ENCODE measurements at places on chromosomes 4 and X. TPM values are rescaled to one million over a fixed set of nuclear protein-coding genes. Genes with fewer than 3 reads are reported as not detected.
A peak's percentile ranks its signal among the peaks of the same experiment; 100 is the strongest.

DNA sequence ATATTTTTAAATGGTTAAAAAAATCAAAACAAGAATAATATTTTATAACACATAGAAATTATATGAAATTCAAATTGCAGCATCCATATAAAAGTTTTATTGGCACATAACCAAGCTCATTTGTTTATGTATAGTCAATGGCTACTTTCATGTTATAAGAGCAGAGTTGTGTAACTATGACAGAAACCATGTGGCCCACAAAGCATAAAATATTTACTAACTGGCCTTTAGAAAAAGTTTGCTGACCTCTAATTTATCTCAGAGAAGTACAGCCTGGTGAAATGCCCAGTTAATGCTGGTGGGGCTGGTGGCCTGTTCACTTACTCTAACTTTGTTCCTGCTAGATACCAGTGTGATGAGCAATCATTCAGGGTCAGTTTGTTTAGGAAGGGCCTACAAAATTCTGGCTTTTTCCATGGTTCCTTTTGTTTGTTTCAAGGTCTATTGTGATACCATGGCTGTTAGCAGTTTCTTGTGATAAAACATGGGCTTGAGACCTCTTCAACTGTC, 104.6 kb downstream of the PPP1R2C start:
- no peak for DNase-seq

DNA sequence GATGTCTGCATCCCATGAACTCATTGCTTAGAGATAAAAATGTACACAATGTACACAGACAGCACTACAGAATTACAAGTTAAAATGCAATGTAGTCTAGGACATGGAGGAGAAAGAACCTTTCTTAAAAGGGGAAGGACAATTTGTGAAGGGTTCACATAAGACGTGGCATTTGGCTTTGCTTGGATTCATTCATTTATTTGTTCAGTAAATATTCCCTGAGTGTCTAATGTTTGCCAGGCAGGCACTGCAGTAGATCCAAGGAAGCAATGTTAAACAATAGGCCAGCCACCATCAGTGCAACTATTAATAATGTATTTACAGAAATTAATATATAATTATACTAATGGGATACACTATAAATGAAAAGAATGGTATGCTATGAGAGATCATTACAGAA, 94.4 kb downstream of the GRIA2 start:
- no peak for DNase-seq

GRCh38 chrX:51035746-51036145, 125.2 kb downstream of the BMP15 start:
- DNase-seq: no peak

MAGEA1 gene
- not detected for total RNA-seq

DNA sequence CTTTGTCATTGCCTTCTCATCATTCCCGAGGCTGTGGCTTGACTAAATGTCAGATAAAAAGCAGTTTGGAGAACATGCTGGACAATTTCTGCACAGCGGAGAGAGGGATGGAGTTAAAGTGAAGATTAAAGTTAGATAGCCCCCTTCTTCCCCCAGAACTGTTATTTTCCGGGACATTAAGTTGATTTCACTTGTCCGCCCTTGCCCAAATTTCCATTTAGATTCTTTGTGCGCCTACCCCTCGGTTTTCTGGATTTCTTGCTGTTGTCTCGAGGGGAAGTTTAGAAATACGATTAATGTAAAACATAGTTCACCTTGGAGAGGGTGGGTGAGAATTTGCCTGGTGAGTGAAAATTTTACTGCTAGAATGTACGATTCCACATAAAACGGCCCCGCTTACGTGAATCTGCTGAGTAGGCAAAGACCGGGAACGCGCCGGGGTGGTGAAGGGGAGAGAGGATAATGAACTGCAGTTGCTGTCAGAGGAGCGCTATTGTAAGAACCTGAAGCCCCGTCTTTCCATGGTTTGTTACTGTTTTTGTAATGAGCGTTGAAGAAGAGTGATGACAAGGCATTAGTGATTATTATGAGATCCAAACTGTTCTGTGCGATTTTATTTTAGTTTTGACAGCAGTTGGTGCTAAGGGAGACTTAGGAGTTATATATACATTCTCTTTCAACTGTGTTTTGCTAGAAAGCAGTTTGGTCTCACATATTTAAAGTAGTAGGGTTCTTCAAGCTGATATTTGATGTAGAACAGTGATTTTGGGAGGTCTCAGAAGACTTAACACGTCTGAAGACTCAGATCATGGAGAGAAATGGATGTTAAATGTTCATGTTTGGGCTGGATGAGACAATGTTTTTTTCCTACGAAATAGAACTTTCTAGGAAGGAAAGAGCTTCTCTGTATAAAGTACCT, 73.0 kb downstream of the AFF1 start:
- peak; percentile 38 for DNase-seq

GRCh38 chr4:52051213-52051614, at the start of gene SPATA18:
TSS of gene SPATA18 (plus strand) at chr4:52051304. CDS start at chr4:52051705, 401 bp downstream.
- peak; percentile 10 for DNase-seq

- peak; percentile 16 for DNase-seq
These were observed 23.7 kb downstream of the NEUROG2 start for GRCh38 chr4:112492321-112492720.

DNA sequence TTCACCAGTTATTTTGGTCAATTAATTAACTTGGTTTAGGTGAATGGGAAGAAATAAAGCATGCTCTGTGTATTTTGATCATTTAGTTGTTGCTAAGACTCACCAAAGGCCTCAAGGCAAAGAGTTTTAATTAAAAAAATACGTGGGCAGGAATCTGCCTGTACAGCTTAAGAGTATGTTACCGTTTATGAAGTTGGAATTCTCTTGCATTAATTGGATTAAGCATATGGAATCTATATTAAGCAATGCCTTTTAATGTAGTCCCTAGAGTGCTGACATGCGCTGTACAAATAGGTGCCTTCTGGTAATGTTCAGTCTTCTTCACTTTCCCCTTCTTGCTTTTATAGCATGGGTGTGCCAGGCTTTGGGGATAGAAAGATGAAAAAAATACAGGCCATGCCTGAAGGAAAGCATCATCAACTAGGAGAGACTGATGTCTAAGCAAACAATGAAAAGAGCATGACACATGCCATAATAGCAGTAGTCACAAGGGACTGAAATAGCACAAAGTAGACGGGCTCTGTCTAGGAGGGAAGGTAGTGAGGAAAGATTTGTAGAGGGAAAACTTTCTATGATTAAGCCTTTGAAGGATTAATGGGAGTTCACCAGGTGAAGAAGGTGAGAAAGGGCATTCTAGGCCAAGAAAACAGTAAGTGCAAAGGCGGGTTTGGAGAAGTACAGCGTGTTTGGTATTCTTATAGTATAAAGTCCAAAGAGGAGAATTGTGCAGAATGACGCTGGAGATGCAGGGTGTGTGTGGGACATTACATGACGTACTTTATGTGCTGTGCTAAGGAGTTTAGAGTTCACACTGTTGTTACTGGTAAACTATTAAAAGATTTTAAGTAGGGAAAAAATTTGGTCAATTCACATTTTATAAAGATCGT, 226.1 kb upstream of the ANXA3 start:
- DNase-seq: no peak

DNA sequence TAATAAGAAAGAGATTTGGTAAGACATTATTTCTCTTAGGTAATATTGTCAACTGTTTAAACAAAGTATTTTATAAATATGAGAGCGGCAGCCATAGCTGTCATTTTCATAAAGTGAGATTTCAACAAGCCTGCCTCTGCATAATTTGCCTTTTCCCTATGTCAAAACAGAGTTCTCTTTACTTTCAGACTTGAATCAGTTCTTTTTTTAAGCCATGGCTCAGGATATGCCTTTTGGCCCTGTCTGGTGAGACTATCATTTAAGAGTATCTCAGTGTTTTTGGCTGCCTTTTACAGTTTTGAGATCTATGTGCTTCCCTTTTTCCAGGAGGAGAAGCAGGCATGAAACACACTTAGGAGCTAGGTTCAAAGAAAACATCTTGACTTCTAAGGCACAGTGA, 7.5 kb upstream of the GUCY1A1 start:
- no peak for DNase-seq

- DNase-seq: peak; percentile 80
These were observed 73.0 kb downstream of the LUZP4 start for GRCh38 chrX:115362334-115363095.

HSFX3 gene
- not detected for total RNA-seq

CXorf49 gene
- not detected for total RNA-seq

WDR44 gene
- 19.0 TPM for total RNA-seq

FGG gene
- total RNA-seq: not detected

DNA sequence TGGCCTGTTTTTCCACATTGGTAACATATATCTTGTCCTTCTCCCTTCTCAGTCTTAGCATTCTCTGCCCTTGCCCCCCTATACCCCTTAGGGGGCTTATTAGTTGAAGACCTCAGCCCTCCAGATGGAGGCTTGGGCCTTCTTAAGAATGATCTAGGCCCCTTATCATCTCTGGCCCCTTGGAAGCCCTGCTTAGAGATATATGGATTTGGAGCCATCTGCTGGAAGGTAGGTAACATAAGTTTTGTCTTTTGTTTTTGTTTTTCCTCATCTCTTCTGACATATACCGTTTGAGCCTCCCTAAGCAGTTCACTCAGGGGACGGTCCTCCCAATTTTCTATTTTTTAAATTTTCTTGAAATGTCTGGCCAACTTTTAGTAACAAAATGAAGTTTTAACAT, 48.3 kb upstream of the NAP1L2 start:
- DNase-seq: no peak

DNA sequence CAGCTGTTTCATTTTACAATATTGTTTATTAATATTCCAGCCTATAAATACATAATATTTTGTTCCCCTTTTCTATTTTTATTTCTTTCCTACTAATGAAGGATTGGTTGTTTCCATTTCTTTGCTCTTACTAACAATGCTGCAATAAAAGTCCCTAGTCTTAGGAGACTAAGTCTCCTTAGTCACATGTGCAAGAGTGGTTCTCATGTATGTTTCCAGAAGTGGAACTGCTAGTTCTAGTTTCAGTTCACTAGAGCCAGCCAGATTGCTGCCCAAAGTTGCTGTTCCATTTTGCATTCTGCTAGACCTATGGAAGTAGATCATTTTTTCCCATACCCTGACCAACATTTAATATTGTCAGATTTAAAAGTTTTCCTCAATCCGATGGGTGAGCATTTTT, 44.3 kb downstream of the CNGA1 start:
- DNase-seq: no peak

GRCh38 chrX:6545712-6546111, 10.8 kb upstream of the VCX3A start:
- DNase-seq: no peak

- no peak for DNase-seq
These were observed 60.1 kb downstream of the TSC22D3 start for GRCh38 chrX:107715331-107716117.

TMEM271 gene
- 6.2 TPM for total RNA-seq

DNA sequence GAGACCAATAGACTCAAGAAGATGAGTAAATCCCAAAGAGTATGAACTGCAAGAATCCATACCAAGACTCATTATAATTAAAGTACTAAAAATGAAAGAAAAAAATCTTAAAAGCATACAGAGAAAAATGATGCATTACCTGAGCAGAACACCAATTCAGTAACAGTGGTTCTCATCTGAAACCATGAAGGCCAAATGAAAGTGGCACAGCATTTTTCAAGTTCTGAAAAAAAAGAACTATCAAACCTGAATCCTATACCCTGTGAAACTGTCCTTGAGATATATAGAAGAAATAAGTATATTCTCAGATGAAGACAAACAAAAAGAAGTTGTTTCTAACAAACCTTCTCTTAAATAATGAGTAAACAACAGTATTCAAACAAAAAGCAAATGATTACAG, 39.6 kb upstream of the TMPRSS11A start:
- DNase-seq: no peak

DNA sequence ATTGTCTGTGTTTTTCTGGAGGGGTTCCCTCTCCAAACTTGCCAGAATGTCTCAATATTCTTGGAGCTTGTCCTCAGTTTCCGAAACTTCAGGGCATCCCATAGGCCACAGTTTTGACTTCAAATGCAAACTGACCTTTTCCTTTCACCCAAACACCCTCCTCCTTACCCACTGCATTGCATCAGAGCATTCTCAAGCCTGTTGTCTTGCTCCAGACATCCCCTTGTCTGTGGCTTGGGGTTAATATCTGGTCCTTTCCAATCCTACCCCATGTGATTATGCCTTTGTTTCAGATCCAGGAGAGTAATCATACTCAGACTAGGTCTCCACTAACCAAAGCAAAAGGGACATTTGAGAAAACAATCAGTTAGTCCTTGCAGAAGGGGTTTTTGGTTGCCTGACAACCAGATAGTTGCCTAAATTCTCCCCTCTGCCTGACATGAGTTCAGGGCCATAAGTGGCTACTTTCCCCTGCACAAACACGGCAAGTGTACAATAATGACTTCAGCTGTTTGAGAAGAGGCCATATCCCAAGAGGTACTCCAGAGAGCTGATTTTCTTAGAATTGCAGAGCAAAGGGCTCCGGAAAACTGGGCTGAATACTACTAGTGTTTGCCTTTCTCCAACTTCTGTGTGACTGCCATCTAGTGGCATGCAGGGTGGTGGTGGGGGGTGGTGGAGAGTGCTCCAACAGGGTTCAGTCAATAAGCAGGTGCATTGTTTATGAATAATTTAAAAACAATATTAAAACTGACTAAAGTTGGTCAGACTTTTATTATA, 130.2 kb downstream of the CHRDL1 start:
- no peak for DNase-seq

GRCh38 chr4:48681856-48682255, 98.2 kb downstream of the FRYL start:
- peak; percentile 12 for DNase-seq

DNA sequence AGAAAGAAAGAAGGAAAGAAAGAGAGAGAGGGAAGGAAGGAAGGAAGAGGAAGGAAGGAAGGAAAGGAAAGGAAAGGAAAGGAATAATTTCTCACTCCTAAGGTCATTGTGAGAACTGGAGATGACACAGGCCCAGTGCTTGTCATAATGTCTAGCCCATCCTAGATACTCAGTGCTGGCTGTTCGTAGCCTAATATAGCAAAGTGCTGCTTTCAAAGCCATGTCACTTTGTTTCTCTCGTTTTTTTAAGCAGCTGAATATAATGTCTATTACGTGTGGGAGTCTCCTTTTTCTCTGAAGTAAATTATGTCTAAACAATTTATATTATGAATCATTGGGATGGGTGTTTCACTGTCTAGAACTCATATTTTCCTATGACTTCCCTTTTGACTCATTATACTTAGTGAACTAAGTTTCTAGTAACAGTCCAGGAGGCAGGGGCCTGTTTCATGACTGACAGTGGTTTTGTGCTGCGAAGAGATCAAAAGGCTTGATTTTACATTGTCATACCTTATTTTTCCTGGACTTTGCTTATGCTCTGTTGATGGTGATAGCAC, 327.0 kb upstream of the ZFP42 start:
- DNase-seq: peak; percentile 20

DNA sequence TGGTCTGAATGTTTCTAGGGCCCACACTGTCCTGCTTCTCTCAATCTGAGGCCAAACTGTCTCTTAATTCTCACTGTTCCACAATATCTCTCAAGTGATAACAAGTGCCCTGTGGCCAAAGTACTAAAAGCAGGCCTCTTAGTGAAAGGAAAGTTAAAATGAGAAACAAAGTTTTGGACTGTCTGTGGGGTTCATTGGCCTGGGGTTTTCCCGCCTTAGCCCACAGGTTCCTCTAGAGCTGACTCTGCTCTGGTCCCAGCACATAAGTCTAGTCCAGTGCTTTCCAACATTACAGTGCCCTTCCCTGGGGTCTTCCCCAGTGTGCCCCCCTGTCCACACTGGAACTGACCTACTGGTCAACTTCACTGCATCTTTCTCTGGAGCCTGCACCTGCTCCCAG, 6.3 kb downstream of the MAGEB1 start:
- DNase-seq: no peak

- peak; percentile 99 for DNase-seq
These were observed 78.2 kb downstream of the AFAP1 start for GRCh38 chr4:7861440-7861881.

GRCh38 chr4:30094887-30095286, 625.3 kb upstream of the PCDH7 start:
- DNase-seq: peak; percentile 3

All from astrocyte (in vitro differentiated cells and primary cell).